Activated CD4-positive, alpha-beta T cell treated with anti-CD3 and anti-CD28 coated beads, Interleukin-2, amount 10 ng/mL, durations not matched to agents 24 days and 14 days (primary cell): ENCODE measurements at places on chromosomes 16 and 17. TPM values are rescaled to one million over a fixed set of nuclear protein-coding genes. Genes with fewer than 3 reads are reported as not detected.

DNA sequence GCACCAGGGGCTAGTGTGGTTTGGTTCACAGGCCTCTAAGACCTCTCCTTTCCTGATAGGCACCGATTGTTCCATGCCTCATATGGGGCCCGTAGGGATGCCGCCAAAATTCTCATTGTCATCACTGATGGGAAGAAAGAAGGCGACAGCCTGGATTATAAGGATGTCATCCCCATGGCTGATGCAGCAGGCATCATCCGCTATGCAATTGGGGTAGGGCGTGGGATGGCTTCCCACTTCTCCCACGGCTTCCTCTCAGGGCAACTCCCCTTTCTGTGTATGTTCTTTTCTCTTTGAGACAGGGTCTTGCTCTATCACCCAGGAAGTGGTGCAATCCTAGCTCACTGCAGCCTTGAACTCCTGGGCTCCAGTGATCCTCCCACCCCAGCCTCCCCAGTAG is 5.3 kb downstream of the ITGAX start:
- peaks cover 10% of the 10 kb centered on the region for H3K36me3 ChIP-seq
- peaks cover 35% of the 10 kb centered on the region for H3K4me1 ChIP-seq
- H3K27ac ChIP-seq = no peak overlapping the region
- no peak overlapping the region for H3K4me3 ChIP-seq
- no peaks in the 10 kb centered on the region for H3K27me3 ChIP-seq

- no peak overlapping the region for H3K27ac ChIP-seq
- no peaks in the 10 kb centered on the region for H3K27me3 ChIP-seq
- peaks cover 6% of the 10 kb centered on the region for H3K4me1 ChIP-seq
- peaks cover 10% of the 10 kb centered on the region for H3K36me3 ChIP-seq
- no peak overlapping the region for H3K4me3 ChIP-seq
These were observed 68.8 kb downstream of the ITFG1 start for GRCh38 chr16:47392081-47392480.

DNA sequence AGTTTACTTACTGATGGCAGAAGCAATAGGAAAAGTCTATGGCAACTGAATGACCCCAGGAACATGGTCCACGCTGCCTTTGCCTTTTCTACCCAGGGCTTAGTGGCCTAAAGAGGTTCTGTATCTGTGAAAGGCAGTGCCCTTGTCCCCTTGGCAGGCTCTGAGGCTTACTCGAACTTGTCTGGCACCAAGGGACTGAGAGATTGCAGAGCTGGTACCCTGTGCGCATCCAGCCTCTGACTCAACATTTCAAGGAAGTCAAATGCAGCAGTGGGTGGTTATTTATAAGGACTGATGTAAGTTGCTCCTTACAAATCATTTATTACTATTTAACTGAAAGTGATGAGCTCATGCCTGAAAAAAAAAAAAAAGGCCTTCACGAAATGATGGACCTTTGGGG is 299.9 kb upstream of the MYOCD start:
- no peak overlapping the region for H3K4me3 ChIP-seq
- H3K27ac ChIP-seq = no peak overlapping the region
- H3K27me3 ChIP-seq = no peaks in the 10 kb centered on the region
- no peak for DNase-seq

GRCh38 chr16:17032332-17032731 is 438.4 kb downstream of the XYLT1 start:
- H3K4me1 ChIP-seq = peaks cover 6% of the 10 kb centered on the region
- H3K4me3 ChIP-seq = no peak overlapping the region
- peaks cover 2% of the 10 kb centered on the region for H3K27me3 ChIP-seq
- no peak for DNase-seq
- no peaks in the 10 kb centered on the region for H3K36me3 ChIP-seq
- H3K27ac ChIP-seq = no peak overlapping the region

DNA sequence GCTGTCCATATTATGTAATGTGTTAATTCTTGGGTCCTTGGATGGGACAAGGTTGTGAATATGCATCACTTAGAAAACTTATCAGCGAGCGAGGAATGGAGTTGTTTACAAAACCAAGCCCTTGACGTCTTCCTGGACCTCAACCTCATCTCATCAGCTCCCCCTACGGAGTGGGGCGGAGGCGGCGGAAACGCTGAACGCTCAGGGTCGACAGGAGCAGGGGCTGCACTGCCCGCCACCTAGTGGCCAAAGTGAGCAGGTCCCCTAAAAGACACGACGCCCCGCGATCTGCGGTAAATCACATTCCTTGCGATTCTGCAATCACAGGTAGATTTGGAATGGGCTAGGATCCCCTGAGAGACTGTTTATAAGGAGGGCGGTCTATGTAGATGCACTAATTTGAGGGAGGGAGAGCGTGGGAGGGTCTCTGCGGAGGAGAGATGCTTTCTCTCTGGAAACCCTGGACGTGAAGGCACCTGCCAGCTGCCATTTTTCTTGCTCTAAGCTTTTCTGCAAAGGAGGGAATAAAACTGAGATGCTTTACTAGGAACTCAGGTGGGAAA is 5.4 kb upstream of the ICAM2 start:
- peak overlapping the region; percentile 73 for H3K4me3 ChIP-seq
- peak; percentile 97 for DNase-seq
- H3K27ac ChIP-seq = peak overlapping the region; percentile 85
- no peaks in the 10 kb centered on the region for H3K27me3 ChIP-seq
- peaks cover 4% of the 10 kb centered on the region for H3K36me3 ChIP-seq
- peaks cover 62% of the 10 kb centered on the region for H3K4me1 ChIP-seq

GRCh38 chr17:48181653-48182052 is 74.1 kb downstream of the SNX11 start:
- peaks cover 11% of the 10 kb centered on the region for H3K4me1 ChIP-seq
- peaks cover 73% of the 10 kb centered on the region for H3K36me3 ChIP-seq
- H3K27ac ChIP-seq = no peak overlapping the region
- H3K4me3 ChIP-seq = no peak overlapping the region
- H3K27me3 ChIP-seq = no peaks in the 10 kb centered on the region
- no peak for DNase-seq

DNA sequence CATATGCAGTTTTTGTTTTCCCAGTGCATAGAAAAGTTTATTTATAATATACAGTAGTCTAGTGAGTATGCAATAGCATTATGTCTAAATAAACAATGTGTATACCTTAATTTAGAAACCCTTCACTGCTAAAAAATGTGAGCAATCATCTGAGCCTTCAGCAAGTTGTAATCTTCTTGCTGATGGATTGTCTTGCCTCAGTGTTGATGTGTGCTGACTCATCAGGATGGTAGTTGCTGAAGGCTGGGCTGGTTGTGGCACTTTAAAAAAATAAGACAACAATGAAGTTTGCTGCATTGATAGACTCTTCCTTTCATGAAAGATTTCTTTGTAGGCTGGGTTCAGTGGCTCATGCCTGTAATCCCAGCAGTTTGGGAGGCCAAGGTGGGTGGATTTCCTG is 13.9 kb upstream of the CAPNS2 start:
- no peak overlapping the region for H3K27ac ChIP-seq
- H3K36me3 ChIP-seq = no peaks in the 10 kb centered on the region
- no peak overlapping the region for H3K4me3 ChIP-seq
- DNase-seq = no peak
- peaks cover 4% of the 10 kb centered on the region for H3K27me3 ChIP-seq

GRCh38 chr17:79979816-79980215 is 55.9 kb downstream of the TBC1D16 start:
- H3K27me3 ChIP-seq = no peaks in the 10 kb centered on the region
- H3K27ac ChIP-seq = no peak overlapping the region
- no peak overlapping the region for H3K4me3 ChIP-seq
- H3K36me3 ChIP-seq = no peaks in the 10 kb centered on the region
- no peaks in the 10 kb centered on the region for H3K4me1 ChIP-seq
- DNase-seq = no peak

- H3K27me3 ChIP-seq = peaks cover 6% of the 10 kb centered on the region
- no peak overlapping the region for H3K4me3 ChIP-seq
- no peaks in the 10 kb centered on the region for H3K36me3 ChIP-seq
- peaks cover 5% of the 10 kb centered on the region for H3K4me1 ChIP-seq
- no peak for DNase-seq
These were observed 10.0 kb upstream of the TNFRSF13B start for GRCh38 chr17:16981928-16982327.

DNA sequence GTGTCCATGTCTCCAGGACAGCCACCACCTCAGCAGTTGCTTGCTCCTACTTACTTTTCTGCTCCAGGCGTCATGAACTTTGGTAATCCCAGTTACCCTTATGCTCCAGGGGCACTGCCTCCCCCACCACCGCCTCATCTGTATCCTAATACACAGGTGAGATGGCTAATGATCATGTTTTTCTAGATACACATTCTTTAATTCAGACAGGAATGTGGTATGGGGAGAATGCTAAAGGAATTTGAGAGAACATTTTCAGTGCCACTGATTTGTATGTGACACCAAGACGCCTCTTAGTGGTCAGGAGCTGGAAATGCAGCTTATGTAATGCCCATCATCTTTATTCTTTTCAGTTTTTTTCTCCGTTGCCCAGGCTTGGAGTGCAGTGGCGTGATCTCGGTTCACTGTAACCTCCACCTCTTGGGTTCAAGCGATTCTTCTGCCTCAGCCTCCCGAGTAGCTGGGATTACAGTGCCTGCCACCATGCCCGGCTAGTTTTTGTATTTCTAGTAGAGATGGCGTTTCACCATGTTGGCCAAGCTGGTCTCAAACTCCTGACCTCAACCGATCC is 8.9 kb upstream of the RAPGEFL1 start:
- no peak overlapping the region for H3K4me3 ChIP-seq
- peaks cover 7% of the 10 kb centered on the region for H3K4me1 ChIP-seq
- H3K27ac ChIP-seq = peak overlapping the region; percentile 51
- peak; percentile 79 for DNase-seq

- peaks cover 19% of the 10 kb centered on the region for H3K4me1 ChIP-seq
- no peaks in the 10 kb centered on the region for H3K27me3 ChIP-seq
- H3K36me3 ChIP-seq = peaks cover 43% of the 10 kb centered on the region
- no peak for DNase-seq
- no peak overlapping the region for H3K4me3 ChIP-seq
- H3K27ac ChIP-seq = no peak overlapping the region
These were observed 46.7 kb downstream of the USP32 start for GRCh38 chr17:60345233-60345632.

GRCh38 chr16:57372372-57373116 is at the start of gene CX3CL1:
Gene CX3CL1, plus strand, starts transcription at chr16:57372490. Its CDS starts 79 bp downstream, at chr16:57372569.
- H3K27me3 ChIP-seq = peaks cover 5% of the 10 kb centered on the region
- no peak within 1 kb of the TSS for H3K4me3 ChIP-seq
- peaks cover 14% of the 10 kb centered on the region for H3K4me1 ChIP-seq
- no peak within 1 kb of the TSS for H3K27ac ChIP-seq

- H3K36me3 ChIP-seq = peaks cover 17% of the 10 kb centered on the region
- peak overlapping the region; percentile 81 for H3K27ac ChIP-seq
- DNase-seq = no peak
- H3K27me3 ChIP-seq = peaks cover 7% of the 10 kb centered on the region
- H3K4me1 ChIP-seq = peaks cover 59% of the 10 kb centered on the region
These were observed 329 bp downstream of the NLK start for GRCh38 chr17:28042721-28043291.

GRCh38 chr16:20874088-20874581 is 26.0 kb downstream of the DCUN1D3 start:
- no peaks in the 10 kb centered on the region for H3K27me3 ChIP-seq
- peaks cover 39% of the 10 kb centered on the region for H3K36me3 ChIP-seq
- H3K4me1 ChIP-seq = peaks cover 68% of the 10 kb centered on the region
- peak overlapping the region; percentile 86 for H3K27ac ChIP-seq
- peak; percentile 80 for DNase-seq
- peak overlapping the region; percentile 70 for H3K4me3 ChIP-seq

DNA sequence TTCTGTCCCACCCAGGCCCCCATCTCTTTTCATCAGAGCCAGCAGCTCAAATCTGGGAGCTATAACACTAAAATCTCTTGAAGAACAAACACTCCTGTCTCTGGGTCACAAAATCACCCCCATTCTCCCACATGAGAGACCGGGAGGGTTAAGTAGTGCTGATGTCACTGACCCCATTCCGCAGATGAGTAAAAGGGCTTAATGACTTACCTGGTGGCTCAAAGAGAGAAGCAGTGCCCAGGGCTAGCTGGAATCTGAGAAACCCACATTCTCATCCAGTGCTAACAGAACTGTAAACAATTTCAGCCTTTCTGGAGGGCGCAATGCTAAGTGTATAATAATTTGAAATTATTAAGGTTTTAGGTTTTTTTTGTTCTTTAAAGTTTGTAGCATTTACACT is 26.3 kb upstream of the LHX1 start:
- no peak overlapping the region for H3K27ac ChIP-seq
- H3K4me3 ChIP-seq = no peak overlapping the region
- H3K27me3 ChIP-seq = peaks cover 22% of the 10 kb centered on the region

- peak overlapping the region; percentile 49 for H3K27ac ChIP-seq
- peaks cover 46% of the 10 kb centered on the region for H3K36me3 ChIP-seq
- DNase-seq = no peak
These were observed 2.8 kb downstream of the ATXN1L start for GRCh38 chr16:71848622-71849021.

GRCh38 chr16:89553733-89554132 is 6.7 kb upstream of the RPL13 start:
- no peaks in the 10 kb centered on the region for H3K27me3 ChIP-seq
- peaks cover 17% of the 10 kb centered on the region for H3K4me1 ChIP-seq
- H3K4me3 ChIP-seq = no peak overlapping the region

DNA sequence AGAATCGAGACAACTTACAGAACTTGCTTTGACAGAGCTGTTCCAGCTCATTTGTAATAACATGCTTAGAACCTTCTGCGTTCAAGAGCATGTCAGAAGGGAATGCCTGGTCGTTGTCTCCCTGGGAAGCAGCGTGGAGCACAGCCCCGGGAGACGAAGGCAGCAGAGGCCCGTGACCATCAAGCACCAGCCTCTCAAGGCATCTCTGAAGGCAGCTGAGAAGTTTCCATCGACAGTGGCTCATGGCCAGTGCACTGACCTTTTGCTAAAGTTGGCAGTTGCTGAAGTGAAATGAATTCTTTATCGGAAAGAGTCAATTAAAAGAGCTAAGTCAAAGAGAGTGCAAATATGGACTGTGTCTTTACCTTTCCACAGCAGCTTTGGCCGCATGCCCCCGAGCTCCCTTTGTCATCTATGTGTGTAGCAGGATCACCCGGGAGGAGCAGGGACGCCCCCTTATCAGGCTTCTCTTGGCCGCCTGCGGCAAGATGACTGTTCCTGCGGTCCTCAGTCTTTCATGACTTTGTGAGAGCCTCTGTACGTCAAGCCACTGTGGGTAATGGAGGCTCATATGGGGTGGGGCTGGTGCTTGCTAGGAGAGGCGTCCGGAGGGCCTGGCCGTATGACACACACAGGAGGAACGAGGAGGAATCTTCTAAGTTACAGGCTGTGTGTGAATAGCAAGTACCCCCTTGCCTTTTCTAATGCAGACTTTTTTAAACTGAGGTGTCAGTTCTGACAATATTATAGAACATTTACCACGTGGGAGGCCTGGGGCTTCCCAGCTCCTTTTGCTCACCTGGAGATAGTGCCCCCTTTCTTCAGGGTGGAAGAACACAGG is 54.2 kb downstream of the LDHD start:
- peak overlapping the region; percentile 21 for H3K4me3 ChIP-seq
- peaks cover 44% of the 10 kb centered on the region for H3K4me1 ChIP-seq
- DNase-seq = no peak

- H3K4me1 ChIP-seq = no peaks in the 10 kb centered on the region
- DNase-seq = no peak
- H3K27ac ChIP-seq = no peak overlapping the region
- no peaks in the 10 kb centered on the region for H3K27me3 ChIP-seq
These were observed 227.8 kb upstream of the C16orf82 start for GRCh38 chr16:26838931-26839330.

Gene SNRNP25
- total RNA-seq = 97.7 and 99.9 TPM in 2 replicates

Gene TUBB3
- 2.2 and 2.6 TPM in 2 replicates for total RNA-seq

Gene RNF43
- total RNA-seq = 0.95 and 1.6 TPM in 2 replicates

Gene GPR142
- 0.28 TPM in 1 of 2 replicates, not detected in the other for total RNA-seq

Gene TOX3
- not detected in 2 replicates for total RNA-seq

Gene PCGF2
- total RNA-seq = 4.7 and 5.5 TPM in 2 replicates

Gene PRSS36
- total RNA-seq = 0.33 and 0.59 TPM in 2 replicates

Gene RGS9
- total RNA-seq = 2.2 and 3.1 TPM in 2 replicates

Gene SNX11
- 33.3 and 34.9 TPM in 2 replicates for total RNA-seq
